ENCODE measurements at places on chromosomes 7 and 10.

- no peak for DNase-seq
These were observed 9.1 kb upstream of the AEBP1 start for GRCh38 chr7:44094883-44095592.

- no peak for DNase-seq
These were observed 40.6 kb downstream of the OSBPL3 start for GRCh38 chr7:24939416-24939815.

DNA sequence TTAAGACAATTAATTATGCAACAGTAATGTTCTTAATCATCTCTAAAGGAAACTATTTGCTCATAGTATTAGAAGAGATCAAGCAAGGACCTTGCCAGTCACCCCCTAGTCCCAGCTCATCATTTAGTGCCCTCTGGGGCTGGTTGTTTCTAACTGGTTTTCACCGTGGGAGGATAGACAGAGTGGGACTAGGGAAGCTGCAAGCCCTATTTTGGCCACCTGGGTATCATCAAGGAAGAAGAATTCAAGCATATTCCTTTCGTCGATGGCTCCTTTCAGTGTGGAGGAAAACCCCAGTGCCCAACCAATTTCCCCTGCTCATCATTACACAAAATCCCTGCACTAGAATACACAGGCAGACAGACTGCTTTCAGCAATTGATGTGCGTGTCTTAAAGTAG, 30.6 kb upstream of the FGFR2 start:
- DNase-seq, result no peak

DNA sequence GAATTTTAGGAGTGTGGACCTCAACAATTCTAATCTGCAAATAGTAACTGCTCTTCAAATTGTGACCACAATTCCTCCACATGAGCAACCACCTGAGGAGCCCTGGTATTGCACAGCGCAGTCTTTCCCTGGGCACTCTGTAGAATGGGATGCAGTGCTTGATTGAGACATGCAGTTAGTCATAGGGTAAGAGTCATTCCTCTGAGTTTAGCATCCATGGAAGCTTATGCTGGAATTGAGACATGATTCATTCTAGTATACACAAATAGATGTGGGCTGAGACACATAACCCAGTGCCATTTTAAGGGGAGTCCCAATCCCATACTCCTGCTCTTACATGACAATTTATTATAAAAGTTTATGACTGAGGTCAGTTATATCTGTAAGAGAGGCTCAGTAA, 582.3 kb upstream of the CNTNAP2 start:
- no peak for DNase-seq

DNA sequence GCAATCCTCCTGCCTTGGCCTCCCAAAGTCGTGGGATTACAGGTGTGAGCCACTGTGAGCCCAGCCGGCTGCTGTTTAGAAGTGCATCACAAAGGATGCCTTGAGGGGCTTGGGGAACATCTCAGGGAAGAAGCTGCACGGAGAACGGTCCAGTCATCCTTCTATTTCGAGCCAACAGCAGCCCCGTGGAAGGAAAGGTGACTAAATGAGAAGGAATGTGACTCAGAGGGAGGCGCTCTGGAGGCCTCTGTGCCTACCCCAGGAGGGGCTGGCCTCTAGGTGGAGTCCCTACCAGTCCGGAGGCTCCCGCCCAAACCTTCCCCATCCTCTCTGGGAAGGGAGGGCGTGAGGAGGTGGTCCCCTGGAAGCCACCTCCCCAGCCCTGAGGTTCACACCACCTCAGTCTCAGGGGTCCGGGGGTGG, 76.2 kb downstream of the CTBP2 start:
- DNase-seq, result no peak

DNA sequence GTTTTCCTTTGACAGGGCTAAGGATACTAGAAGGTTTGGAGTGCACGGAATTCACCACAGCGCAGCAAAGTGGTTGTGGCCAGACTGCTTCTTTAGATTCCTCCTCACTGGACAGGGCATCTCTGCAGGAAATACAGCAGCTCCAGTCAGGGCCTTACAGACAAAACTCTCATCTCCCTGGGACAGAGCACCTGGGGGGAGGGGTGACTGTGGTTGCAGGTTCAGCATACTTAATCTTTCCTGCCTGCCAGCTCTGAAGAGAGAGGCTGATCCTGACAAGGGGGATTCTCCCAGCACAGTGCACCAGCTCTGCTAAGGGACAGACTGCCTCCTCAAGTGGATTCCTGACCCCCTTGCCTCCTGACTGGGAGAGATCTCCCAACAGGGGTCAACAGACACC, 1257.9 kb downstream of the NXPH1 start:
- DNase-seq, result no peak

DNA sequence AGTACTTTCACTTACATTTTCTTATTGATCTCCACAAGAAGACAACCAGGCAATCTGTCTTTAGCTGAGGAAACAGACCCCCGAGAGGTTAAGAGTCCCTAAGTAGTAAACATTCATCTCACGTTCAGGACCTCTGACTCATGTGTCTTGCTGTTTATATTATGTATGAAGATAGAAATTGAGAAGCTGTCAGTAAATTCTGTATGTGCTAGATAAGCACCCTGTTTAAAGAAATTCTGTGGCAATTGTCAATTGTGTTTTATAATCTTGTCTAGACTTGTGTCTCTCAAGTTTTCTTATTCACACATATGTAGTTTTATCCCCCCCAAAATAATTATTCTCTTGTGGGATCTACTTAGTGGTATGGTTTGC, 14.5 kb downstream of the ADK start:
- DNase-seq, result no peak

DNA sequence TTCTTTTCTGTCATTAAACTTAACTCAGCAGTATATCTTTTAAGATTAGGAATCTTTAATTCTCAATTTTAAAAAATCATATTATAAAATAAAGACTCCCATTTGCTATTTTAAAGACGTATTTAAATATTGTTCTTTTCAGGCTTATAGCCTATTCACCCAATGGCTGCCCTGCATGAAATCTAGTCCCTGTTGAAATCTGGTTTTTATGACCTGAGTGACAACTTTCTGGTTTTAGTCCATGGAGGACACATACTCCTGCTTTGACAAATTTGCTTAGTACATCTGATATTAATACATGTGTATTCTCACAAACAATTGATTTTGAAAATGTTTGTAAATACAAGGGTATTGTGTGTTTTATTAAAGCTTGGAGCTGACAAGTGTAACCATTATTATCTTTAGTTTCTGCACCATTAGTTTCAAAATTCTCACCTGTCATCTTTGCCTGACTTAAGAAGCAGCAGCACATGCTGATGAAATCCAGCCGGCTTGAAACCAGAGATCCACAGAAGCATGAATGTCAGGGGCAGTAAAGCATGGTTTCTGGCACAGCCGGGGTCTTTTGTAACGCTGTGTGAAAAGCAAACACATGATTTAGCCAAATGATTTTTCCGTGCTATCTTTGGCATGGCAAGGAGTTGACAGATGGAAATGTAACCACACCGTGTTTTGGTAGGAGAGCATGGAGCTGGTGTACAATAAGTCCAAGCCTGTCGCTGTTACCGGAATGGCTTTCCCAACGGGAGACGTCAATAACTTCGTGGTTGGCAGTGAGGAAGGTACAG, 262.8 kb downstream of the DYNC1I1 start:
- no peak for DNase-seq

DNA sequence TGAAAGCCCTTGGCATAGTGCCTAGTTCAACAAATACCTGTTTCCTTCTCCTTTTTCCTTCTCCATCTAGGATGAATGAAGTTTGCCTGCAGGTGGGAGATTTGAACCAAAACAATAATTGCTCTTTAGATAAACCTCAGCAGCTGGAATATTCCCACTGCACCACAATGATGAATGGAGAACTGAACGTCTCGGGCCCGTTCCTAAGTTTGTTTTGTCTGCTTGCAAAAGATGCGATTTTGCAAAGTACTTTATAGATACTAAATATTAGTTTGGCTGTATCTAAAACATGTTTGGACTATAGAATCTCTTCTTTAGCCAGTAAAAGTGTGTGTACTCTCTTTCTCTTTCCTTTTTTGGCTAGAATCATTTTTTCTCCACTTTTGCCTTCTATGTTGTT, 75.8 kb upstream of the BMPER start:
- DNase-seq, result no peak

- DNase-seq, result no peak
These were observed 583.0 kb upstream of the COBL start for GRCh38 chr7:51899611-51900010.

GRCh38 chr7:47601119-47601880, 19.4 kb upstream of the TNS3 start:
- no peak for DNase-seq

DNA sequence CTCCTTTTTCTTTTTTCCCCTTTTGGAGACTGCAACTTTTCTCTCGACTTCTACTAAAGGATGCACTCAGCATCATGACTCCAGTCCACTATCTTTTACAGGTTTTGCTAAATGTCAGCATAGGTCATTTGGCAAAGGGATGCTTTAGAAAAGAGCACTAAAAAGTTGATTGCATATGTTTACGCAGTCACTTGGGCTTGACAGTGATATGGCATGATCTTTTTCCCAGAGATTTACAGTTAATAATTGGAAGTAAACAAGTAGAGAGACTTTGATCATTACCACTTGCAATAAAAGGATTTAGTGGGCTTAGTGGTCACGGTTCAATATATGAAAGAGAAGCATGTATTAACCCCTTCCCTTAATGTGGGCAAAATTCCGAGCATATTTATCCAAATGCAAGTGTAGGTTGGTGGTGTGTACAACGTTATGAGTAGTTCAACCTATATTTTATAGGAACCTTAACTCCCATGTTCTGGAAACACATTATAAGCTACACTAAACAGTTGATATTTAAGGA, 1.8 kb downstream of the BMI1 start:
- no peak for DNase-seq

- DNase-seq, result no peak
These were observed 82.7 kb downstream of the SPAG6 start for GRCh38 chr10:22427890-22428571.

DNA sequence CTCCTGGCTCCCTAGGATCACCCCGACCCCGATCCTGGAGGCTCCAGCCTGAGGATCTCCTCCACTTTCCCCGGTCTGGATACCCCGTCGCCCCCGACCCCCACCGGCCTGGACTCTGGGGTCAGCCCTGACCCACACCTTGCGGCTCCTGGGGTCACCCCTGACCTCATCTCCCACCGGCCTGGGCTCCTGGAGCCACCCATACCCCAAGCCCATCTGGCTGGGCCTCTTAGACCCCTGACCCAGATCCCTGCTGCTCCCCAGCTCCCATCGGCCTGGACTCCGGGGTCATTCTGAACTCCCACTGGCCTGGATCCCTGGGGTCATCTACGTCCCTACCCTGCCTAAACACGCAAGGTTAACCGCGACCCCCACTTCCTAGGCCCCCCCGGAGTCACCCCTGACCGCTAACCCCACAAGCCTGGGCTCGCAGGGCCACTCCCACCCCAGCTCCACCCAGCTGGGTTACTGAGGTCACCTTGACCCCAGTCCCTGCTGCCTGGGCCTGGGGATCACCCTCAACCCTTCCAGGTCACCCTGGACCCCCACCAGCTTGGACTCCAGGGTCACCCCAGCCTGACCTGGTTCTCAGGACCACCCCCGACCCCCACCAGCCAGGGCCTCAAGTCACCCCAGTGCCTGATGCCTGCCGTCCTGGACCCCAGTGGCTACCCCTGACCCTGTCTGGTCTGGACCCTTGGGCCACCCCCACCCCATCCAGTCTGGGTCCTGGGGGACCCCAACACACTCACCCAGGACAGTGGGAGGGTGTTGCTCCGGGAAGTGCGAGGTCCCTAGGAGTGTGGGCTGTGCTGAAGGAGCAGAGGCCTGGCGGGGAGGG, 1.2 kb downstream of the FOXK1 start:
- no peak for DNase-seq

GRCh38 chr10:25701652-25702051, 232.4 kb upstream of the MYO3A start:
- DNase-seq, result no peak

- DNase-seq, result no peak
These were observed 25.4 kb downstream of the FBH1 start for GRCh38 chr10:5915451-5915850.

- DNase-seq, result no peak
These were observed 66.7 kb upstream of the LEP start for GRCh38 chr7:128174386-128174785.

- DNase-seq, result no peak
These were observed 31.5 kb upstream of the PRLHR start for GRCh38 chr10:118626953-118627352.

- no peak for DNase-seq
These were observed 5.3 kb upstream of the KCNIP2 start for GRCh38 chr10:101848894-101849351.

- DNase-seq, result no peak
These were observed 332.9 kb downstream of the PTEN start for GRCh38 chr10:88196291-88196690.

DNA sequence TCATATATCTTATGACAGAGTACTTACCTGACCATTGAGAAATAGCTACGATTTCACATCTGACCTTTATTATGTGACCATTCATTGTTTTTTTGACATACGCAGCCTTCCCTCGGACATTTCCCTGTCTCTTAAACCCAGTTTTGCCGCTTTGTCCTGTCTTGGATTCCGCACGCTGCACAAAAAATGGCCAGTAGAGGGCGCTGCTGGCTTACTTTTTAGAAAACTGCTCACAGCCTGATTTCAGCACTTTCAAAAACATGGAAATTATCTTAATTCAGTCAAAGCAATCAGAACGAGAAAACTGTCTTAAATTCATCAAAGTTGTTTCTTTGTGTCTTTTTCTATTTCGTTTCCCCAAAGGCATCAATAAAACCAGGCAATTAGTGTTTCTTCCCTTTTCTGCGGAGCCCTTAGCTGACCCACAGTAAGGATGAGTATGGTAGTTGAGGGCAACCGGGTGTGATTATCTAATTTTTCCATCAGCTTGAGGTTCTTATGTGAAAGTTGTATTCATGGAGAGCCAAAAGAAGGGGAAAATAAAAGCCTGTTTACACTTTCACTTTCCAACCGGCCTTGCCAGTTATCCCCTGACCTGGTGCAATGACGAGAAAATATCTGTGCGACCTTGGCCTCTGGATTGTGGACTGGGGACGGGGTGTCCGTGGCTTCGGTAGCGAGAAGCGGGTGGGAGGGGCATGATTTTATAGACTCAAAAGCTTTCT, 144.4 kb downstream of the DYNC1I1 start:
- peak; percentile 85 for DNase-seq

DNA sequence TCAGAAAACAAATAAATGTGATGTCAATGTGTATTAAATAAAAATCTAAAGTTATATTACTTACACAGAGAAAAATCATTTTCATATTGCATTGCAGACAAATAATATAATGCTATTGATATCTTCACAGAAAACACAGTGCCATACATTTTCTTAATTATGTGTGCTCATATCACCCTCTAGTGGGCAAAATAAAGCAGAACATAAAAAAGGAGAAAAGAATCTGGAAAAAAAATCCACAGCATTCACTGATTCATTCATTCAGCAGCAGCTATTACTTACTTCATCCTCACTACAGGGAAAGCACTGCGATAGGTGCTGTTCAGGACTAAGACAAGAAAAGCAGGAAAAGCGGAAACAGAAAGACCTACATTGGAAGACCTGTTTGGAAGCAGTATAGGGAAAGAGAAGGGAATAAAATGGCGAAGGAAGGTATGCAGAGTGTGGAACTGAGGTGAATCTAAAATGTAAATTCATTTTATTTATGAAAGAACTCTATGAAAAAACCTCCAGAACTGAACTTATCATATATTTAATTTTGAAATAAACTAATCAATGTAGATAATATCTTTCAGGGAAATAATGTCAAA, 73.2 kb downstream of the POT1 start:
- no peak for DNase-seq

Measured in endothelial cell (in vitro differentiated cells).